ENCODE measurements at places on chromosomes 5 and 9.

DNA sequence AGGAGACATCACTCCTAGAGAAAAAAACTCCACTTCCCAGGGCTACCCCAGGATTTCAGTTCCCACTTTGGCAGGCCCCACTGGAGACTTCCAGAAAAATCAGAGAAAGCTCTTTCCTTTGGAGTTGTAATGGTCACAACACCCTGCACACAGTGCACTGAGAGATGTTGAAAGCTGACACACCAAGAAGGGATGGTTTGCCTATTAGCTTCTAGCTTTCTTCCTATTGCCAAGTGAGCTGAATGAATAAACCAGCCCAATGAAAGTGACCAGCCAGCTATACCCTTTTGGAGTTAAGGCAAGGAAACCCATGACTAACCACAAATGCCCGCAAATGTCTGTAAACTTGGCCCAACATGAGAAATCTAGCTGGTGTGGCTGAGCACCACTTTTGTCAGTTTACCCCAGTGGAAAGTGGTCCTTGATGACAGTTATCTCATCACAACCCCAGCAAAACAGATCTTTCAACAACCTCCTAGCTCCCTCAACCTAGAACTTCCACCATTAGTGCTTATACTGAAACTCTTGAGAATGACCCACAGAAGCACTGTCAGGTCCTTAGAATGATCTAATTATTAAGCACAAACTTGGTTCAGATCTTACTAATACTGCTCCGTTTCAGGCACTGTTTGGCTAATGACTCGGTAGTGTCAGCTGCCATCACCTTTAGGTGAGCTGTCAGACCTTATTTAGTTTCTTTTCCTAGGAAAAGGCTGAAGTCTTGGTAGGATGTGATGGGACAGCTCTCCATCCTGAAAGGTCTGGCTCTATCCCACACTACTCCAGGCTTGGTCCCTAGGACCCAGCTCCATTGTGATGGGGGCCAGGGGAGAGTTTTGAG is 11.2 kb downstream of the IRF1 start:
- no peak for DNase-seq

GRCh38 chr9:91415290-91415689 is 8.3 kb downstream of the NFIL3 start:
- DNase-seq: no peak

GRCh38 chr5:169744336-169744735 is 107.3 kb downstream of the DOCK2 start:
- DNase-seq: no peak

- DNase-seq: no peak
Observed at GRCh38 chr5:41656597-41656996, 146.2 kb upstream of the PLCXD3 start.

DNA sequence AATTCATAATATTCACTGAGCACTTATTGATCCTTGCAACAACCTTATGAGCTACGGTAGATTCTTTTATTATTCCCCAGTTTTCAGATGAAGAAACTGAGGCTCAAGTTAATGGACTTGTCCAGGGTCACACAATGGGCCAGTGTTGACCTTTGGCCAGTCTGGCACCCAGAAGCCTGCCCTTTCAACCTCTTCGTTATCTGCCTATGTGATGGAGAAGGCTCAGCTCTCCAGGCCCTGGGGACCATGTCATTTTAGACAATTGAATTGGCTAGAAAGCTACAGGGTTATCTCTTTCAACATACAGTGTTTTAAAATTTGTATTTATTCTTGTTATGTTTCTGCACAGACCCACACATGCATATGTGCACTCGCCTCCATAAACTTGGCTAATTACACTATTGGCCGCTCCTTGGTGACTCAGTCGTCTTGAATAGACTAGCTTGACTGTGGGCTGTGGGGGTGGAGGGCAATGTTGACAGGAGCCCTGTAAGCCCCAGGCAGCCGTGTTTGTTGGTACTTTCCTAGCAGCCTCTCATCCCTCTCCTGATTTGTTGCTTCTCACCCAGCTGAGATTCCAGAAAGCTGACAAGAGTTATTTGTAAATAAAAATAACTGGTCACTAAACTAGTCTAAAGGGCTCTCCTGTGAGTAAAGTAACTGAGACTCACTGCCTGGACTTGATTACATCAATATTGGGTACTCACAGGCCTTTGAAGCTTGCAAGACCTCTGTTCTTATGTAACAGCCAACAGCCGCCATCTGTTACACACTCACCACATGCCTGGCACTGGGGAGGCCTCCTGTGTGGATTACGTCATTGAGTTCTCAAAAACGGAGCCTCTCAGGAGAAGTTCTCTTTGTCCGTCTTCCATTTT is 8.5 kb upstream of the ANGPTL2 start:
- no peak for DNase-seq

DNA sequence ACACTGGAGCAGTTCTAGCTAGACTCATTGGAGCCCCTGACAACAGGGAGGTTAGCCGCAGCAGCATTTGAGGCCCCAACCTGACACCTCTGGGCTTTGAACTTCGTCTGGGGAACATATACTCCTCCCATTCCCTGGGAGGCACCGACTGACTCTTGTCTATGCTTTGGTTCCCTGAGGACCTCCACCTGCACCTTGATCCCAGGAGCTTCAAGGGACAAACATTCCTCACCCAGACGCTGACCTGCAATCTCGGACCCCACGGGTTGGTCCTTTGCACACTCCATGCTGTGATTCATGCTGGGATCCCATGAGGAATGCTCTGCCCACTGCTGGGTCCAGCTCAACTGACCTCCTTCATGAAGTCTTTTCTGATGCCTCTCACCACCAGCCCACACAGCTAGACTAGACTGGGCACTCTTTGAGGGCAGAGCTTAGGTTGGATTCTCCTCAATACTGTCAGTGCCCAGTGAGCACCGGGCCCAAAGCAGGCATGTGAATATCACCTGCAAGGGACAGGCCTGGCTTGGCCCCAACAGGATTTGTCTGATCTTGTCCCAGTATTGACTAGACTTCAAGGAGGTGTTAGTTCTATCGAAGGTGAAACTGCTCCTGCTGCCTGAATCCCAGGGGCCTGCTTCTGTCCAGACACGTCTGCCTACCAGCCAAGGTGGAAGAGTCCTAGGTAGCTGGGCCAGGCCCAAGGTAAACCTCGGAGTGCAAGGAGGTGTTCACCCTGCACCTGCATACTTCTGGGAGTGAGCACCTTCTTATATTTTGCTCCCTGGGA is 51.8 kb upstream of the ZBTB43 start:
- no peak for DNase-seq

- DNase-seq: no peak
Observed at GRCh38 chr5:171462928-171463861, 43.7 kb downstream of the FGF18 start.

All from T-helper 2 cell treated with Interferon-gamma antibody and Interleukin-4, amounts not matched to agents 5 μg/mL and 100 μg/mL, for 36 hours (primary cell).